NCI-H526 treated with DMSO at 0.1 percent for 48 hours (cell line): ENCODE measurements at places on chromosomes 13 and 19.

DNA sequence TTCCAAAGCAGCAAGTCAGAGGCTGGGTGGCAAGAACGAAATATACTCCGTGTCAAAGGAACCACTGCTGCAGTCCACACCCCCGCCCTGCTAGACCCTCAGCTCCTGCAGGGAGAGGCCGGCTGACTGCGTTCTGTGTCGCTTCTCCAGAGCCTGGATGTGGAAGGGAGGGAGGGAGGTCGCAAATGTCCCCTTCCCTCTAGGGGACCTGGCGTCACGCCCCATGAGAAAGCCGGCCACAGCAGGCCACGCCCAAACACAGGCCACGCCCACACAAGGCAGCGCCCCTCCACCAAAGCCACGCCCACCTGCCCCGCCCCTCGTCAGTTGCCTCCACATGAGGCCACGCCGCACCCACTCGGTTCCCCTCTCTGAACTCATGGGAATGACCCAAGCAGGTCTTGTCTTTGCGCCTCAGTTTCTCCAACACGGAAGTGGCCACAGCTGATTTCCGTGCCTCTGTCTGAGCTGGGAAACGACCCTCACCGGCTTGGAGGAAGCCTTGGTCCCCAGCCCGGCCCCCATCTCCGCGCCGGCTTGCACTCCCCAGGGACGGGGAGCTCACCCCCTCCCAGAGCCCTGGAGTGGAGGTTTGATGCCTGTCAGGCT lies 38.4 kb upstream of the TCF3 start:
- DNase-seq, result peak; percentile 7

GRCh38 chr19:13526552-13526951 lies 20.3 kb upstream of the CACNA1A start:
- DNase-seq, result no peak

DNA sequence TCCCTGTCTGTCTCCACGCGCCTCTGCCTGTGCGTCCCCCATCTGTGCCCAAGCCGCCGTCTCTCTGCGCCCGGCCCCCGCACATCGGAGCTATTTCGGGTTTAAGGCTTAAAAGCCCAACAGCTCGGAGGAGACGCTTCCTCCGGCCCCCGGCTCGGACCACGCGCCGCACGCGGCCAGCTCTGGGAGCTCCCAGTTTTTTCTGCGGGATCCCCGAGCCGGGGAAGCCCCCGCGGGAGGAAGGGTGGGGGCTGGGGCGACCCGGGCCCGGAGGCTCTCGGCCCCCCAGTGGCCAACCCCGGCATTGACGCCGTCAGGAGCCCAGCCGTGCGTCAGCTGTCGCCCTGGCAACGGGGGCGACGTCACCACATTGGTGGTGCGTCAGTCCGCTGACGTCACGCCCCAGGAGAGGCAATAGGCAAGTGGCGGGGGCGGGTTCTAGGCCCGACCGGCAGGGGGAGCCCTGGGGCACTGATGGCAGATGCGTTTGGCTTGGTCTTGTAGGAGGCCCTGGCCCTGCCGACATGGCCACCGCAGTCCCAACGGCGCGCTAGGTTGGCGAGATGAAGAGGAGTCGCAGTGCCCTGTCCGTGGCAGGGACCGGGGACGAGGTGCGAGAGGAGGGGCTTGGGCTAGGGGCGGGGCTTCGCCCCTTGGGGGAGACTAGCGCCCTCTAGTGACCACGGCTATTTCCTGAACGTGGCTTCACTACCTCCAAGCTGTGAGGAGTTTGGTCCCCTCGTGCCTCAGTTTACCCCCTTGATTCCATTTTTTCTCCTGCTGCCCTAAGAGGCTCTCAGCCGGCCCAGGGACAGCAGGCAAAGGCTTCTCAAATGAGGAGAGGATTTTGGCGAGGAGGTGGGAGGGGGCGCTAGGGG lies 3.7 kb upstream of the PDE4A start:
- peak; percentile 47 for DNase-seq

- no peak for DNase-seq
Measured at GRCh38 chr13:97975280-97975847, 21.9 kb downstream of the IPO5 start.

DNA sequence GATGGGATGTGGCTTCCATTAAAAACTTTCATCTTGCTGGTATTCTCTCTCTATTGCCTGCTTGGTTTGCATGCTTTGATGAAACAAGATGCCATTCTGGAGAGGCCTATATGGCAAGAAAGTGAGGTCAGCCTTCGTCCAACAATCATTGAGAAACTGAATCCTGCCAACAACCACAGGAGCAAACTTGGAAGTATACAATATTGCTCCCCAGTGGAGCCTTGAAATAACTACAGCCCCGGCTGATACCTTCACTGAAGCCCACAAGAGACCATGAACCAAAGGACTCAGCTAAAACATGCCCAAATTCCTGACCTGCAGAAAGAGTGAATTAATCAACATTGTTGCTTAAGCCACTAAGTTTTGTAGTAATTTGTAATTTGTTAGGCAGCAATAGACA lies 82.5 kb upstream of the FGF14 start:
- no peak for DNase-seq

GRCh38 chr13:29465741-29466293 lies 129.7 kb downstream of the SLC7A1 start:
- DNase-seq, result no peak

DNA sequence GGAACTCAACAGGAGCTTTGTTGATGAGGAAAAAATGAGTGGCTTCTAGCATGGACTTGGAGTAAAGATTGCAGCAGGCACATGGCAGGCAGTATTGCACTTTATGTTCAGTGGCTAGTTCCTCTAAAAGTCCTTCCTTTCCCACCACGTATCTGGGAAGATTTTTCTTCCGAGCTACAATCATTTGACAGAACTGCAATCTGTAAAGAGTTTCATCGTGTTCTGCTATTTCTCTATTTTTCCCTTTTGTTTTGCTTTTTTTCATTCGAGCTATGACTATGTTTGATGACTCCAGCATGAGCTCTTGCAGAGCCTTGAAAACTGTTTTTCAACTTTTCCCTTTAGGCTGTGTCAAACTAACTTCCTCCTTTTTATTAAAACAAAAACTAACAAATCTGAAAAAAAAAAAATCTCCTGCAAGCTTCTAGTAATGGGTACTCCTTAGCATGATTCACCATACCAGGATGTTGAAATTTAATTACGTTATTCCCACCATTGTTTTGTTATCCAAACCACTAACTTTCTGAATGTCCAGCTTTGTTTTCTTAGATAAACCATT lies 12.3 kb downstream of the CLDN10 start:
- DNase-seq, result no peak

DNA sequence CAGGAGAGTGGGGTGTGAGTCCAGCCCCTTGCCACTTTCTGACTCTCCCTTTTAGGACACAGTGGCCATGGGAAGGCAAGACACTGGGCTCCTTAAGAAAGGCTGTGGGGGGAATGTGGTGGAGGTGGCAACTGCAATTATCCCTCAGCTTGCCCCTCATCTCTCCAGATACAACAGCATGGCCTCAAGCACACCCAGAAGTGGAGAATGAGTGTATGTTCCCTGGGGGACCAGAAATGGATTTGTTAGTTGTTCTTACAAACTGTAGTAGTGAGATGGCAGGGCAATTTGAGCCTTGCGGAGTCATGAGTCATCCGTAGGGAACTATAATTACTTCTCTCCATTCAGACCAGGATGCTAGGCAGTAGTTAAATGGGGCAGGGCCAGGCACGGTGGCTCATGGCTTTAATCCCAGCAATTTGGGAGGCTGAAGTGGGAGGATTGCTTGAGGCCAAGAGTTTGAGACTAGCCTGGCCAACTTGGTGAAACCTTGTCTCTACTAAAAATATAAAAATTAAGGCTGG lies 25.6 kb upstream of the CXCL17 start:
- DNase-seq, result no peak
